ENCODE measurements at places on chromosomes 7 and 10.

DNA sequence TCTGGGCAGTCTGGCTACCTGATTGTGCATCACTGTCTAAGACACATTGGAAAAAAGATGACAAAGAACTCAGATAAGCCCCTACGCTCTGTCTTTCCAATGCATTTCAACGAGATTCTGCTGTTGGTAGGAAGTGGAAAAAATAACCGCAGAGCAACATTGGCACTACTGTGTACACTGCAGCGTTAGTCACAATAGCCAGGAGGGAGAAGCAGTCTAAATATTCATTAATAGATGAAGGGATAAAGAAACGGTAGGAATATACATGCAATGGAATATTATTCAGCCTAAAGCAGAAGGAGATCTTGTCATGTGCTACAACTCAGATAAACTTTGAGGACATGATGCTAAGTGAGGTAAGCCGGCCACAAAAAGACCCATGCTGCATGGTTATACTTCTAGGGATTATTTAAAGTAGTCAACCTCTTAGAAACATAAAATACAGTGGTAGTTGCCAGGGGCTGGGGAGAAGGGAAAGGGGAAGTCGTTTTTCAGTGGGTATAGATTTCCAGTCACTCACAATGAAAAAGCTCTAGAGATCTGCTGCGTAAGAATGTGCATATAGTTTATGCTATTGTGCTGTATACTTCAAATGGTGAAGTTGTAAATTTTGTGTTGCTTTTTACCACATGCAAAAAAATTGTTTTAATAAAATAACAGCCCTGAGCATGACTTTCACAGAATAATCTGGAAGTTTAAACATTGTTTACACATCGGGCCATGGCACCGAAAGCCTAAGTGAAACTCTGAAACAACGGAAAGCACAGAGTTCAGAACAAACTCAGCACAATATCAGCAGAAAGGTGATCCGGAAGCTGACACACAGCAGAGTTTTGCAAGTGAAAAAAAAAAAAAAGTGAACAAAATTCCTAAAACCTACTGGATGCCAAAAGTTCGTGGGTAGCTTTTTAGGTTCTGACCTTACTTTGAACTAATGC lies 40.1 kb downstream of the ELMO1 start:
- DNase-seq, result no peak

DNA sequence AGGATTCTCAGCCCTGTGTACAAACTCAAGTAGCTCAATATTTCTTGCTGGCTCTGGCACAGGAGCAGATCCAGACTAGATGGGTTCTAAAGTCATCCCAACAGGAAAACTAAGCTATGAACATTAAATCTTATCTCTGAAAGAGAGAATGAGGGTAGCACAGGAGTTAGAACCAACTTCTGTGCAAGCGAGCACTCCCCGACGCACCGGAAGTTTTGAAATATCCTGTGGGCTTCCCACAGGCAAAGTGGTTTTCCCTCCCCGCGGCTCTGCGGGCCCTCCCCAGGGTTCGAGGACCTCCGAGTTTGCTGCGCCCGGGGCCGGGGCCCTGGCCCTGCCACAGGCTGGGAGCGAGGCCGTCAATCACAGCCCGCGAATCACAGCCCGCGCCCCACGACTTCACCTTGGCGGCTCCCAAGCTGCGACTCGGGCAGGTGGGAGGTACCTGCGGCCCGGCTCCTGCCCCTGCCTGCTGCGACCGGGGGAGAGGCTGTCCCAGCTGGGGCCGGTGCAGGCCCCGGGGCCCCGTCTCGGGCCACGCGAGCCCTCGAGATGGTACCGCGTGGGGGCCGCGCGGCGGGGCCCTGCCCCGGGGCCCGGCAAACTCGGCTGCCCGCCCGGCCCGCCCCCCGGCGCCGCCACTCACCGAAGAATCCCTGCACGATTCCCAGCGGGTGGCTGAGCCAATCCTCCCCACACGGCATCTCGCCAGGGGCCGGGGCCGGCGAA lies 598 bp downstream of the MCMBP start:
- DNase-seq, result no peak

DNA sequence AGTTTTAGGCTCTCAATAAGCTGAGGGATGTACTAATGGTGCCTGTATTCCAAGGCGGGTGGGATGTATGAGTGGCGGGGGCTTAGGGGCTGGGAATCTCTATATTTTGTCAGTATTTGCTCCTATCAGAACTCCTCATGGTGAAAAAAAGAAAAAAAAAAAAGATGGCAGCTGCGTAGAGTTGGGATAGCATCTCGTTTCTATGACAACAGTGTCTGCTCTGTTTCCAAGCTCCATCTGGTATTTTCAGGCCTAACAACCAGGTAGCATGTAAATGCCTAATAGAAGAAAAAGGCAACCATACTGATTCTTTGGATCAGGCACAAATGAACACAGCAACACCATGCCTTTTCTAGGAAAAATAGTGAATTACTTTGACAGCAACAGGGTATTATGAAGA lies 11.7 kb upstream of the CCDC172 start:
- no peak for DNase-seq

- no peak for DNase-seq
Measured at GRCh38 chr10:110797416-110797815, 74.3 kb upstream of the PDCD4 start.
